ENCODE measurements at places on chromosomes 6 and 20. TPM values are rescaled to one million over a fixed set of nuclear protein-coding genes. Genes with fewer than 3 reads are reported as not detected.

- no peaks in the 10 kb centered on the region for H3K27me3 ChIP-seq
- no peak for DNase-seq
- H3K4me3 ChIP-seq = no peak overlapping the region
- no peaks in the 10 kb centered on the region for H3K4me1 ChIP-seq
- no peak overlapping the region for H3K27ac ChIP-seq
- H3K36me3 ChIP-seq = no peaks in the 10 kb centered on the region
Observed at GRCh38 chr6:8110725-8111124, 8.4 kb upstream of the EEF1E1 start.

- H3K4me1 ChIP-seq = no peaks in the 10 kb centered on the region
- no peaks in the 10 kb centered on the region for H3K27me3 ChIP-seq
- no peak overlapping the region for H3K4me3 ChIP-seq
- no peak overlapping the region for H3K27ac ChIP-seq
- DNase-seq = no peak
Observed at GRCh38 chr20:10940941-10941340, 267.1 kb upstream of the JAG1 start.

- no peaks in the 10 kb centered on the region for H3K4me1 ChIP-seq
- H3K4me3 ChIP-seq = no peak overlapping the region
- H3K27ac ChIP-seq = no peak overlapping the region
Observed at GRCh38 chr20:58996226-58996611, 10.8 kb downstream of the CTSZ start.

GRCh38 chr6:53894091-53894490 lies 99.3 kb downstream of the LRRC1 start:
- no peak for DNase-seq
- no peak overlapping the region for H3K4me3 ChIP-seq
- H3K27me3 ChIP-seq = no peaks in the 10 kb centered on the region
- no peaks in the 10 kb centered on the region for H3K36me3 ChIP-seq
- H3K4me1 ChIP-seq = no peaks in the 10 kb centered on the region

SYCP2 gene
- 6.2 TPM for total RNA-seq

GRCh38 chr6:154672086-154672485 lies 61.1 kb upstream of the SCAF8 start:
- DNase-seq = no peak
- H3K4me1 ChIP-seq = no peaks in the 10 kb centered on the region
- no peak overlapping the region for H3K27ac ChIP-seq
- H3K4me3 ChIP-seq = no peak overlapping the region

- H3K36me3 ChIP-seq = no peaks in the 10 kb centered on the region
- H3K27me3 ChIP-seq = no peaks in the 10 kb centered on the region
- peak overlapping the region; percentile 17 for H3K27ac ChIP-seq
- no peak overlapping the region for H3K4me3 ChIP-seq
- no peaks in the 10 kb centered on the region for H3K4me1 ChIP-seq
Observed at GRCh38 chr20:53940907-53941545, 129.4 kb downstream of the BCAS1 start.

BTBD3 gene
- 124 TPM for total RNA-seq

NKX2-2 gene
- total RNA-seq = not detected

DNA sequence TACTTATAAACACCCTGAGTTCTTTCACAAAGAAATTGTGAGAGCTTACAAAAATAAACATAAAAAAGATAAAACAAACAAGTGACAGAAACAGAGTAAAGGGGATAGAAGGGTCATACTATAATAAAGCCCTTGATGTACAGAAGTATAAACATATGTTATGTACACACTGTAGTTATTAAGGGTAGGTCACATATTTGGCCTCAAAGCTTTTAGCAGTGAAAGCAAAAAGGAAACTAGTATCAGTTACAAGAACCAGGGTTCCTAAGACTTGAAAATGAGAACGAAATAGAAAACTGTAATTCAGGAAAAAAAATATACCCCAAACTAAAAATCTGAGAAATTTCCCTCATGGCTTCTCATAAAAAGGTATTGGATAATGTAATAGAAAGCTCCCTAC lies 380.6 kb downstream of the HDGFL1 start:
- no peaks in the 10 kb centered on the region for H3K4me1 ChIP-seq
- no peak for DNase-seq
- no peaks in the 10 kb centered on the region for H3K36me3 ChIP-seq
- H3K27me3 ChIP-seq = no peaks in the 10 kb centered on the region
- H3K4me3 ChIP-seq = no peak overlapping the region
- H3K27ac ChIP-seq = no peak overlapping the region

DNA sequence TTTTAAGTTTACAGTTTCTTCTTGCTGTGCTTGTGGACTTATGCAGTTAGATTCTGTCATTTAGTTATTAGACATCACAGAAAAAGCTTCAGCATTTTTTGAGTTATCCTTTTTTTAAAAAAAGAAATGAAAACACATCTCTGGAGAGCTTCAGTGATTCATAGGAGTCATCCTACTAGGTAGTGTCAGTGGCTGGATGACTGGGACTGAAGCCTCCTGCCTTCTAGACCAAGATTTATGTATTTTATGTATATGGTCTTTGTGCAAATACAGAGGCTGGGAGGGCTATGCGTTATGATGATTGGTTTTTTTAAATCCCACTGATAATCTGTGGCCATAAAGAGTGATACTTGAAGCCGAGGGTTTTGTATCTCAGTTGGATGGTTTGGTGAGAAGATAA lies 125.9 kb upstream of the JAG1 start:
- H3K27me3 ChIP-seq = no peaks in the 10 kb centered on the region
- H3K4me1 ChIP-seq = no peaks in the 10 kb centered on the region
- H3K4me3 ChIP-seq = no peak overlapping the region
- no peaks in the 10 kb centered on the region for H3K36me3 ChIP-seq
- no peak overlapping the region for H3K27ac ChIP-seq
- no peak for DNase-seq

GJA10 gene
- total RNA-seq = not detected

DNA sequence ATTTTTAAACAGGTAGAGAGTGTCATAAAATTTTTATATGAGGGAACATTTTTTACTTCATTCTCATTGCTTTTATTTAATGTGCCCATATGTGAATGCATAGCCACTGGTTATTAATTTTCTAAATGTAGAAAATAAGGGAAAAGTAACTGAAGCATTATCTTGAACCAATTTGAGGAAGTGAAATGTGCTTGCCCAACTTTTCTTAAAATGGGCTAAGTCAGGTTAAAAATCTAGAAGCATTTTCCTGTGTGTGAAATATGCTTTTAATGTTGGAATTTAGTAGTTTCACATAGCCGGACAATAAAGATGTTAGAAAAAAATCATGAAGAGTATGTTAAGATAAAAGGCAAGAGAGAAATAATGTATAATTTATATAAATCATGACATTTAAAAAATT lies 3.8 kb downstream of the SEC23B start:
- no peaks in the 10 kb centered on the region for H3K36me3 ChIP-seq
- H3K27ac ChIP-seq = no peak overlapping the region
- no peak overlapping the region for H3K4me3 ChIP-seq
- H3K27me3 ChIP-seq = no peaks in the 10 kb centered on the region

- H3K27me3 ChIP-seq = no peaks in the 10 kb centered on the region
- H3K27ac ChIP-seq = no peak overlapping the region
- no peaks in the 10 kb centered on the region for H3K4me1 ChIP-seq
- no peaks in the 10 kb centered on the region for H3K36me3 ChIP-seq
Observed at GRCh38 chr6:149140137-149140909, 177.2 kb upstream of the TAB2 start.

HUS1B gene
- total RNA-seq = 2.8 TPM

SCAND1 gene
- 40.1 TPM for total RNA-seq

PLN gene
- total RNA-seq = 45.2 TPM

SNAP91 gene
- not detected for total RNA-seq

All from uterus (tissue), 4 donors.